ENCODE measurements at places on chromosomes 1 and 21. TPM values are rescaled to one million over a fixed set of nuclear protein-coding genes. Genes with fewer than 3 reads are reported as not detected.
A peak's percentile ranks its signal among the peaks of the same experiment; 100 is the strongest.

- DNase-seq, result no peak
These were observed 21.4 kb upstream of the PLEKHG5 start for GRCh38 chr1:6512908-6513280.

GRCh38 chr21:17461014-17461413, 51.8 kb upstream of the CXADR start:
- DNase-seq, result peak; percentile 70

DNA sequence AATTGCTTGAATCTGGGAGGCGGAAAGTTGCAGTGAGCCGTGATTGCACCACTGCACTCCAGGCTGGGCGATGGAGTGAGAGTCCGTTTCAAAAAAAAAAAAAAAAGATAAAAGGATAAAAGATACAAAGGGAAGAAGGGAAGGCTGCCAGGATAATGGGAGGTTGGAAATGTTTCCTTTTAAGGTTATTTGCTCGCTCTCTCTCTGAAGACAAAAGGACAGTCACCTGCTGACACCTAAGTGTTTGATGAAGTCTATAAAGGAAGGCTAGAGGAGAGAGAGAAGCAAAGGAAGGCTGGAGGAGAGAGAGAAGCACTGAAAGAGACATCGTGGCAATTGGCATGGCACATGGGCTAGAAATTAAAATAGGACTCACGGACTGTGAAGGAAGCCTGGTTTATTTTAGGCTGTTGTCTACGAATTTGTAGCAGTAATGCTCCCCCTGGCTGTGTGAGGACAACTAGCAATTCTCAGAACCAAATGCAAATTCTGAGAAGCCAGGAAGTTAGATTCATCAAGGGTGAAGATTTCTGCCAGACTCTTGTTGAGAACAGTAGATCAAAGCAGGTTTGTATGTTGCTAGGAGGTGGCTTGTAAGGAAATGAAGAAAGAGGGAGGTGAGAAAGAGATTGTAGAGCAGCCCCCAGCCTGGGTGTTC, 154.2 kb downstream of the ZP4 start:
- peak; percentile 16 for DNase-seq

The ZFP69B gene
- total RNA-seq, result 6.7 TPM

The ZMPSTE24 gene
- total RNA-seq, result 51.2 TPM

The EPHA10 gene
- not detected for total RNA-seq

The MPL gene
- 0.17 TPM for total RNA-seq

The LCE1A gene
- not detected for total RNA-seq

The SGIP1 gene
- total RNA-seq, result not detected
